ENCODE measurements at places on chromosomes 3 and 15.

GRCh38 chr3:133368371-133369067 is 31.3 kb upstream of the BFSP2 start:
- no peak for DNase-seq

DNA sequence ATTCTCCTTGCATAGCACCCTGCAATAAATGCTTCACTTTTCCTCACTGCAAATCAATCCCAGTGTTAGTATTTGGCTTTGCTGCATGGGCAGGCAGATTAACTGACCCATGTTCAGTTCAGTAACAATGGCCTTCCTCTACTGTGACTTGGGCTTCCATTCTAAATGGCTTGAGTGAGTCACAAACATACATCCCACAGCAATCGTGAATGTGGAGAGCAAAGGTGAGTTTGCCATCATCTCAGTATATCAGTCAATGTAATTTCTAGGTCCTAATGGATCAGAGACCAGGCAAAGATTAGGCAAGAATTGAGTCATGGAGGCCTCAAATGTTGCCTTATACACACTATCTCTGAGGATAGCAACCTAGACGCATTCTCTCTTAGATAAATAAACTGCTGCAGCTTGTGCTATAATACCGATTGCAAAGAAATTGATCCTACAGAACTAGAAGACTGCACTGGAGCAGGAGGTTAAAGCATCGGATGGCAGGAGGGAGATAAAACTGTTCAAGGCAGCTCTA is 8.3 kb upstream of the ATP8B4 start:
- DNase-seq = no peak

GRCh38 chr3:40463579-40463978 is 6.4 kb downstream of the RPL14 start:
- DNase-seq = no peak

- DNase-seq = no peak
Measured at GRCh38 chr3:141352262-141352984, 15.9 kb upstream of the ZBTB38 start.

DNA sequence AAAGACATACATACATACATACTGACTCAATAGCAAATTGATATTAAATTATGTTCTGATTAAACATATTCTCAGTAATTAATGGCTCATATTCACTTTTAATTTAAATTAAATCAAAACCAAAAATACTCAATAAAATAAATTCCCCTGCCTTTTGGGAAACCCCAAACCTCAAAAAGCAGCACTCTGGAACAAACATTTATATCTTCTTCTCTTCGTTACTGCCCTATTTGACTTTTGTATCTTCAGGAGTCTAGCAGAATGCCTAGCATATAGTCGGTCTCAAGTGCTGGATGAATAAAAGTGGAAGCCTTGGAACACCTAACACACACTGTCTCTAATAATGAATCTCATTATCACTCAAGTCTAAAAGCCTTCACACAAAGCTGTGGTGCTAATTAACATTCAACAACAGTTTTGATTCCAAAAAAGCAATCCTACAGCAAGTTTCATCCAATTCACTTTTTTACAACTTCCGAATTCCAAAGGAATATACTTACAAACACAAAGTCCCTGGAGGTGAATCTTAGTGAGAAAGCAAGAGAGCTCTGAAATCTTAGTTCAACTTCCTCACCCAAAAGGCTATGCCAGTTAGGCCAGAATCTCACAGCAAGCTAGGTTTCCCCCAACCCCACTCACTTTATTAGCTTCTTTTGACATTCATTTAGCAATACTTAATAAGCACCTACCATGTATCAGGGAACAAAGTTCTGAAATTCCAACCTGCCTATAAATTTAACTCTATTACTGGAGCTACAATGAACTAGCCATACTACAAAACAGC is 35.0 kb downstream of the GSK3B start:
- no peak for DNase-seq

GRCh38 chr3:100756441-100756840 is 47.1 kb downstream of the TFG start:
- DNase-seq = no peak
